ENCODE measurements at places on chromosomes 4 and X. TPM values are rescaled to one million over a fixed set of nuclear protein-coding genes. Genes with fewer than 3 reads are reported as not detected.

Gene EPHA5
- not detected for total RNA-seq

DNA sequence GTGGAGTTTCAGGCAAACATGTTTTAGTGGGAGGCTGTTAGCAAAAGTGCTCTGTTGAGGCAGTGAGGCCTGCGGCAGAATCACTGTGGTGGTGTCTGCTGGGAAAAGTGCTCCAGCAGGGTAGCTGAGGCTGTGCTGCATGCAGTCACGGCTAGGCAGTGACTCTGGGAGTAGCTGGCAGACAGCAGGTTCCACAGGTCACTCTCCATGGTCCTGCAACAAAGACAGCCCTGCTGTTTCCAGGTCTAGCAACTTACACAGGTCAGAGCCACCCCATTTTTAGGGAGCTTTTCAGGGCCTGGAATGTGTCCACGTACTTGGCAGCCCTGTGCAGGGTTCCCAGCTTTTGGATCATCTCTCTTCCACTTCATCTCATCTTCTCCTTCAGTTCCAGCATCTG is 184.3 kb downstream of the NAA11 start:
- no peak for DNase-seq

DNA sequence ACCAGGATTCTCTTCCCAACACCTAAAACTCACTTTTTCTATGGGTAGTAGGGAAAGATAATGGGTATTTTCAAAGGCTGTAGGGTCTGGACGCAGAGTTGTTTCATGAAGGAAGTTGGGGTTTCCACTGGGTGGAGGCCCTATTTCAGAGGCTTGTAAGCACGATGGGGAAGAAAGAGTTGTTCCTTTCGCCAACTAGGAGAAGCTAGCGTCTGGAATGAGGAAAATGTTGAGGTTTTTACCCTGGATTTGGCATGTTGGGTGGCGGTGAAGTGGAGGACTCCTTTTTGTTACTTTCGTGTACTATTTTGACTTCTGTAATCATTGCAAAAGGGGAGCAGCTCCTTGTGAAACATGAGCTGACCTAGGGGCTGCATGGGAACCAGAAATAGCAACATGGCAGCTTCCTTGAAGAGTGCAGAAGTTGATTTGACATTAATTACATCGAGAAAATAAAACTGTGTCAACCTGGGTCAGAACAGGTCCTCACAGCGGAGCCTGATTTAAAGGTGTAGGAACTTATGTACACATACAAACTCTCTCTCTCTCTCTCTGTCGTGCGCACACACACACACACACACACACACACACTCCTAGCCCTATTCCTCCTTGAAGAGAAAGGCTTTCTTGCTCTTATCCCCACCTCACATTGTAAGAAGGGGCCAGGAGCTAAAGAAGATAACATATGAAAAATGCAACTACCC is 19.1 kb downstream of the VSIG4 start:
- DNase-seq = no peak

GRCh38 chr4:150593996-150594395 is 12.0 kb downstream of the MAB21L2 start:
- no peak for DNase-seq

DNA sequence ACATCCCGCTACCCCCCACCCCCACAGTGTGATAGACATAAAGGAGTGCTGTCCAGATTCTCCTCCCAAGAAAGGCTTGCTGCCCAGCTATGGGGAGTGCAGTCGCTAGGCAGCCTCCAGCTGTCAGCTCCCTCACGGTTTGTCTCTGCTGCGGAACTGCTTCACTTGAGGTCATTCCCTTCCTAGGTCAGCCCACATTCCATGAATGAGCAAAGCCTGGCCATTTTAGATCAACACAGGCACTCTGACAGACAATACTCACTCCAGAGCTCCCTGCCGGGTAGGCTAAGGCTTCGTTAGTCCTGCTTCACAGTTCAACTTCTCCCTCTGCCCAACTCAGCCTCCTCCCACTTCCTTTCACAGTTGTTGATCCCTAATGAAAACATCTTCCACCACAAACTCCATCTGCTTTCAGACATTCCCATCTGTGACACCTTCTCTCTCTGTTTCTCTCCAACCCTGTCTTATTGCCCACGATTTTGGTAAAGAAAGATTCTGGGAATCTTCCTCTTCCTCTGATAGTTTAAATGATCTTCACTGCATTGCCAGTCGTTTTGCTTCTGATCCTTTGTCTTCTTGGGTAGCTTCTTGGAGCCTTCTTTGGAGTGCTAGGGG is 318.9 kb upstream of the F9 start:
- no peak for DNase-seq

Gene AFP
- not detected for total RNA-seq

GRCh38 chrX:136446208-136446607 is 41.5 kb upstream of the BRS3 start:
- DNase-seq = no peak

- no peak for DNase-seq
These were observed 67.3 kb downstream of the FBXO8 start for GRCh38 chr4:174215961-174216680.

Gene CCDC120
- 1.6 TPM for total RNA-seq

GRCh38 chr4:156800463-156800862 is 171.1 kb downstream of the PDGFC start:
- DNase-seq = no peak

- DNase-seq = no peak
These were observed 49.4 kb downstream of the UGT2B10 start for GRCh38 chr4:68865188-68865638.

- DNase-seq = no peak
These were observed 191.0 kb downstream of the EVC2 start for GRCh38 chr4:5517372-5517771.

DNA sequence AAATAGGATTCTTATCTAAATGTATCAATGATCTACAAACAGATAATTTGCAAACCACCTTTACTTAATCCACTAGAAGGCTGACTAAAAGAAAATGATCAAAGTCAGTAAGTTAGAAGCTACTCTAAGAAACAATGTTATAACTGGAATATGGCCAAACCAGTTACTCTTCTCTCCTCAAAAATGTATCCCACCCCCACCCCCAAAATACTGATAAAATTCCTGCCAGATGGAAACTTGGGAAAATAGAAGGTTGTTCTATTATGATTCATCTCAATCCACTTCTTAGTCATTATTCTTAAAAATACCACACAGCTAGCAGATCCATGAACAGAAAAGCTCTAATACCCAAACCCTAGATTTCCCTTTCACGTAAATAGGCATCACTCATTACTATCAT is 206.4 kb downstream of the KLHL13 start:
- DNase-seq = no peak

GRCh38 chrX:85992811-85993229 is 54.5 kb downstream of the CHM start:
- no peak for DNase-seq

DNA sequence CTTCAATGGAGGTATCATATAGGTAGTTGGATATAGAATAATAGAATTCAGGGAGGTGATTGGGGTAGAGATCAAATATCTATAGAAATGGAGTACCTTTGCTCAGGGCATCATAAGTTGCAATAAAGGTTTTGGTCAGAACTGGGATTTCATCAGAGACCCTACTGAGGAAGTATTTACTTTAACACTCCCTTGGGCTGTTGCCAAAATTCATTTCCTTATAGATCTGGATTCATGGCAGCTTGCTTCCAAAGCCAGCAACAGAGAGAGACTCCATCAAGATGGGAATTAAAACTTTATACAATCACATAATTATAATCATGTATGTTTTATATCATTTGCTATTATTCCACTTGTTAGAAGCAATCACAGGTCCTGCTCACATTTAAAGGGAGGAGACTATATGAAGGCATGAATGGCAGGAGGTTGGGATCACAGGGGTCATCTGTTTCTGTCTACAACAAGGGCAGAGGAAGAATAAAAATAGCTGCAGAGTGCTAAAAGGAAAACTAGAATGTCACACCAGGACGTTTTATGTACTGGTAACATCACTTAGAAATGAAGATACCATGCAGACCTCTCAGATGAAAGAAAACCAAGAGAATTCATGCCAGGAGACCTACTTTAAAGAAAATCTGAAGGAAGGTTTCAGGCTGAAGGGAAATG is 902.1 kb upstream of the LCORL start:
- no peak for DNase-seq

Gene CPLX1
- 4.8 TPM for total RNA-seq

Gene AFF2
- total RNA-seq = 0.27 TPM

Gene CFAP47
- not detected for total RNA-seq

- peak; percentile 32 for DNase-seq
These were observed 51.5 kb upstream of the TRIM2 start for GRCh38 chr4:153152501-153153338.

- DNase-seq = no peak
These were observed 958 bp upstream of the UGT2B7 start for GRCh38 chr4:69095301-69095731.

Gene FGB
- not detected for total RNA-seq

DNA sequence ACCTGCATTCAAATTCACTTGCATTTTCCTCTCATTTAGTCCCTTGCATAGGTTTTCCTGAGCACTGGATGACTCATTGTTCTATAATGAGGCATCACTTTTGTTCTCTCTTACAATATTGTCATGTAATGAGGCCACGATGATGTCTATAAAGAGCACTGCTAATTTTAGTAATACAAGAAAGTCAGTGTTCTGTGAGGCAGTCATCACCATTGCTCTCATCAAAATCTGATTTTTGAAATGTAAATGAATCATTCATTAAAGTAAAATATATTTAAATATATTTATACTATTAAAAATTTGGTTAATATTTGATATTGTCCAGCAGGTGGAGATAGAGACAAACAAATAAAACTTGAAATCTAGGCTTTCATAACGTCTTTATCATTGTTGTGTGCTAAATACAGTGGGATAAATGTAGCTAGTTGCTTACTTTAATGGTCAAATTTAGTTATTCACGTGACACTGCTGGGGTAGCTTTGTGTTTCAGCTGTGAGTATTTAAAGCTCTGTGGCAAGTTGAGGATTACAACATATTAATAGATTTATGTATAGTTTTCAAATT is 15.4 kb downstream of the HMGB2 start:
- no peak for DNase-seq

GRCh38 chr4:37453999-37454800 is 209.7 kb downstream of the NWD2 start:
- no peak for DNase-seq

Gene MAGEC3
- total RNA-seq = not detected

- no peak for DNase-seq
These were observed 38.5 kb downstream of the SLC9B1 start for GRCh38 chr4:102981005-102981404.

- no peak for DNase-seq
These were observed 92.1 kb upstream of the ANKRD50 start for GRCh38 chr4:124804584-124804983.

Gene NUP62CL
- total RNA-seq = 1.1 TPM

DNA sequence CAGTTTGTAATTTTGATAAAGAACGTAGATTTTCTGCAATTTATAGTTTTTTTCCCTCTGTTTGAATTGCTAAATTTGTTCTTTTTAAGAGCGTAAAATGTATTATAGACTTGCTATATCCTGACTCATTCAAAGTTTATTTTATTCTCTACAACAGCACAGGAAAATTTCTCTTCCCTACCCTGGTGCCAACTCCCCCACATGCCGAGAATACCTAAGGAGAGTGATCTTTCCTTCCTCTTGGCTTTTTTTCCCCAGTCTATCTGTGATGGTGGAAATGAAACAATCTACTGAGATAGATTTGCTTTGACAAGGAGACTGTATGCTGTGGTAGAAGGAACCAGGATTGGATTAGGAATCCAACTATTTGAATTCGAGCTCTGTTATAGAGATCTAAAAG is 271.6 kb downstream of the TLL1 start:
- no peak for DNase-seq

GRCh38 chr4:54094451-54094850 is 5.5 kb upstream of the GSX2 start:
- DNase-seq = no peak

DNA sequence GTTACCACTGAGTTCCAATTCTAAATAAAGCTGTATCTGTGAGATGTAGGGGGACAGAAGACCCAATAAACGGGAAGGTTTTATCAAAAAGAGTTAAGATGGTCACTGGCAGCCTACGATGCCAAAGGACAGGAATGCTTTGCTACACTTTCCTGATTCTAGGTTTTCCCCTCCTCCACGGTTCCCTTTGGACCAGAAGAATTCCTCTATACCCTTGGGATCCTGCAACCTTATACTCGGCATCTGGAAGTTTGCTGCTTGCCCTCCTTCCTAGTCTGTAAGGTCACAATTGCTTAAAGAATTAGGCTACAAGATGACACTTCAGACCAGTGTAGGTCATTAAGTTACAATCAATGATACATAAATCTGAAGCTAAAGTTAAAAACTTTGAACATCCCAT is 64.3 kb downstream of the SCML2 start:
- no peak for DNase-seq

GRCh38 chrX:13581554-13581953 is 12.2 kb downstream of the EGFL6 start:
- DNase-seq = no peak

- DNase-seq = no peak
These were observed 575.0 kb upstream of the NR3C2 start for GRCh38 chr4:149017002-149017734.

GRCh38 chr4:1075225-1075624 is 38.1 kb downstream of the RNF212 start:
- no peak for DNase-seq

GRCh38 chr4:48654015-48654664 is 125.9 kb downstream of the FRYL start:
- DNase-seq = no peak

GRCh38 chr4:68346461-68346860 is 3.4 kb downstream of the YTHDC1 start:
- no peak for DNase-seq

Gene CWH43
- total RNA-seq = not detected

DNA sequence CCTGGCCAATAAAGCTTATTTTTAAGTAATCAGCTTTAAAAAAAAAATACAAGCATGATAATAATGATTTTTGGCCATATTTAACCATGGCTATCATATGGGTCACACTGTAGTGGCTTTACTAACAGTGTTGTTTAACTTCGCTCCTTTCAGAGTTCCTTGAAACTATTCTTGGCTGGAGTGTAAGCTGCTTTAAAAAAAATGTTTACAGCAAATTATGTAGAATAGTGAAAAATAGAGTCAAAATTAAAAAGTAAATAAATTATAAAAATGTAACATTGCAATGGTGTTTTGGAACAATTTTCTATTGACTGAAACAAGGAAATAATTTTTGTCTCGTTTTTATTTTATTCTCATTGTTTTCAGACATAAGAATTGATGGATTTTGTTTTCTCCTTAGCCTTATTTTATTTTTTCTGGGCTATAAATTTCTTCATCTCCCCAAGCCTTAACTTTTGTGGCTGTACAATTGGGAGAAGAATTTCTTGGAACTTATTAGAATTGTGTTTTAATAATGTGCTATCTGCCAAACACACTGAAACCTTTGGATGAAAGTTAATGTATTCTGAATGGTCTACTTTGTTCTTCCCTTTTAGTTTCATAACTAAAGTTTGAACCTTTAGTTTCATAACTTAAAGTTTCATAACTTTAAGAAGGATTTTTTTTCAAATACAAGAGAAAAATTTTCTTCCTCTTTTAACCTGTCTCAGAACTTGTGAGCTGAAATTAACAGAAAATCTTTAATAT is 182.0 kb downstream of the ARHGAP24 start:
- no peak for DNase-seq

DNA sequence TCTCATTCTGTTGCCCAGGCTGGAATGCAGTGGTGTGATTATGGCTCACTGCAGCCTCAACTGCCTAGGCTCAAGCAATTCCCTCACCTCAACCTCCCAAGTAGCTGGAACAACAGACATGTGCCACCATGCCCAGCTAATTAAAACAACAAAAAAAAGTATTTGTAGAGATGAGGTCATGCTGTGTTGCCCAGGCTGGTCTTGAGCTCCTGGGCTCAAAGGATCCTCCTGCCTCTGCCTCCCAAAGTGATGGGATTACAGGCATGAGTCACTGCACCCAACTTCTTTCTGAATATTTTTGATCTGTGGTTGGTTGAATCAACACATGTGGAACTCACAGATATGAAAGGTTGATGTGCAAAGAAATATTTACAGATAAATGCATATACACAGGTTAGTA is 18.5 kb upstream of the SEPTIN11 start:
- no peak for DNase-seq
